ENCODE measurements at places on chromosomes 1 and 21. TPM values are rescaled to one million over a fixed set of nuclear protein-coding genes. Genes with fewer than 3 reads are reported as not detected.

Gene NCAM2
- not detected for total RNA-seq

Gene RORC
- total RNA-seq: not detected

Gene TRPM2
- total RNA-seq: 9.3 TPM

Gene USF1
- total RNA-seq: 50.6 TPM

Gene LCE2C
- not detected for total RNA-seq

Gene OR2AK2
- not detected for total RNA-seq

Gene HSD11B1
- total RNA-seq: not detected

Gene ALX3
- total RNA-seq: not detected

Gene ADAMTSL4
- 4.3 TPM for total RNA-seq

Gene MARK1
- 0.07 TPM for total RNA-seq

Gene LRRC71
- total RNA-seq: 0.33 TPM

Gene MYCBP
- 24.0 TPM for total RNA-seq

Gene FHL3
- total RNA-seq: 9.2 TPM

Gene C8B
- not detected for total RNA-seq

Gene EVA1C
- total RNA-seq: 39.8 TPM

Gene CHIA
- total RNA-seq: not detected

Gene USH2A
- not detected for total RNA-seq

Gene KCNC4
- 4.0 TPM for total RNA-seq

Gene CHIT1
- not detected for total RNA-seq

Gene LCE6A
- not detected for total RNA-seq

Gene TMEM82
- total RNA-seq: not detected

Gene ARL8A
- 47.6 TPM for total RNA-seq

Gene LIN28A
- total RNA-seq: 0.03 TPM

Gene COP1
- total RNA-seq: 30.9 TPM

Gene SORT1
- 3.8 TPM for total RNA-seq

Gene RCAN1
- 7.4 TPM for total RNA-seq

Gene PRAMEF15
- not detected for total RNA-seq

Gene RBP7
- total RNA-seq: 6.3 TPM

Gene AADACL4
- total RNA-seq: not detected

Gene FLG
- not detected for total RNA-seq

Gene NUDT4B
- total RNA-seq: 0.37 TPM

Data from A549 treated with RU486 at 1 μM for 4 hours (cell line).